Mucosa of descending colon (tissue), 3 donors: ENCODE measurements at places on chromosomes 5 and 9.

- peak; percentile 77 for DNase-seq
Measured at GRCh38 chr5:40681363-40682153, 1.8 kb downstream of the PTGER4 start.

GRCh38 chr5:82314964-82315758 lies 37.0 kb upstream of the RPS23 start:
- no peak for DNase-seq

DNA sequence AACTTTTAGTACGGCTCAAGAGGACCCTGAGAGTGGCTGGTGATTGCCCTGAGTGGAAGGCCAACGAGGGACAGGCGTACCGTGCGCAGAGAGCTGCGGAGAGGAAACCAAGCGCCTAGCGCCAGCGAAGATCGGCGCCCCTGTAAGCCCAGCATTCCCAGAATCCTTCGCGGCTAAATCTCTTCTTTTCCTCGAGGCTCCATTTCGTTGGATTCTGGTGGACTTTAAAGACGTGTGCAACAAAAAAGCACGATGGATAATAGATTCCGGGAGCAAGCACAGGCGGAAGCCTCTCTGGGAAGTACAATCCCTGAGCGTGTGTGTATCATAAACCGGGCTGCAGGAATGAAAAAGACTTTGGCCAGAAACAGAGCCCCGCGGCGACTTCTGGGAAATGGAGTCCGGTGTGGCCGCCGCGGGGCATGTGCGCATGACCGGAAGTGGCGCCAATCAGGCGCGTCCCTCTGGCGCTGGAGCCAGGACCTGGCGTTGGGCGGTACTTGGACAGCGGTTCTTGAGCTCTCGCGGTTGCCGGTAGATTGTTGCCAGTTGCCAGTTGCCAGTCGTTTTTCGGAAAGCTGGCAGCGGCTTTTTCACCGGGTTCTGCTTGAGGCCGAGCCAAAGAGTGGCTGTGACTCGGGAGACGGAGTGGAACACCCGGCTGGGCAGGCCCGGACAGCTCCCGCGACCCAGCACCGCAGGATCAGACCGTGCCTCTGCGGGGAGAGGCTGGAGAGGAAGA lies at the start of gene ZNF79:
Gene ZNF79 (plus strand): TSS at position 449 of the 742 bp plus-strand sequence. CDS start 406 bp downstream, outside the sequence.
- DNase-seq = peak; percentile 96

- no peak for DNase-seq
Measured at GRCh38 chr5:87784311-87784710, 371.6 kb upstream of the CCNH start.

GRCh38 chr5:133778636-133779035 lies 166.3 kb upstream of the FSTL4 start:
- DNase-seq = no peak

DNA sequence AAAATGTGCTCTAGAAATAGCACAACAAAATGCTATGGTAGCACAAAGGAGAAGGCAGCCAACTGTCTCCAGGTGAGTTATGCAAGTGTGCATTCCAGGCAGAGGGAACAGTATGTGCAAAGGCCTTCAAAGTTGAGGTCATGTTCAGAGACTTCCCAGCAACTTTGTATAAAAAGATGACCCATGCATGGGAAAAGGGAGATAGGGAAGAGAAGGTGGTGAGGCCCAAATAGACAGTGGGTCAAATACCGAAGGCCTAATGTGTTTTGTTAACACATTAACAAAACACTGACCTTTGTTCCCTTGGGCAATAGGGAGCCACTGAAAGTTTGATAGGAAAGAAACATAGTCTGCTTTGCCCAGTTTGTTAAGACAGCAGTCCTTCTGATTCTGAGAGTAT lies 445.3 kb downstream of the EBF1 start:
- DNase-seq = no peak

- DNase-seq = peak; percentile 60
Measured at GRCh38 chr9:109907400-109907799, 127.4 kb downstream of the PALM2AKAP2 start.

DNA sequence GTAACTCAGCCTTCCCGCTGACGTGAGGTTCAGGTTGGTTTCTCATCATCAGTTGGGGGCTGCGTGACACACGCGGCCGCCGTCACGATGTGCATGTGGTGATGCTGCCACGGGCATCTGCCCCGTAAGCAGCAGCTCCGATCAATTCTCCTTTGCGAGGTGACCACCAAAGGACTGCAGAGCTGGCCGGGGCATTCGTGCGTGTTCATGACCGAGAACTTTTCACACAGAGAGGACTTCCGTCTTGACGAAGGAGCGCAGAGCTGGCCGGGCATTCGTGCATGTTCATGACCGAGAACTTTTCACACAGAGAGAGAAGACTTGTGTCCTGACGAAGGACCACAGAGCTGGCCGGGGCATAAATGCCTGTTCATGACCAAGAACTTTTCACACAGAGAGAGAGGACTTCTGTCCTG lies 3.8 kb upstream of the LCN1 start:
- no peak for DNase-seq

DNA sequence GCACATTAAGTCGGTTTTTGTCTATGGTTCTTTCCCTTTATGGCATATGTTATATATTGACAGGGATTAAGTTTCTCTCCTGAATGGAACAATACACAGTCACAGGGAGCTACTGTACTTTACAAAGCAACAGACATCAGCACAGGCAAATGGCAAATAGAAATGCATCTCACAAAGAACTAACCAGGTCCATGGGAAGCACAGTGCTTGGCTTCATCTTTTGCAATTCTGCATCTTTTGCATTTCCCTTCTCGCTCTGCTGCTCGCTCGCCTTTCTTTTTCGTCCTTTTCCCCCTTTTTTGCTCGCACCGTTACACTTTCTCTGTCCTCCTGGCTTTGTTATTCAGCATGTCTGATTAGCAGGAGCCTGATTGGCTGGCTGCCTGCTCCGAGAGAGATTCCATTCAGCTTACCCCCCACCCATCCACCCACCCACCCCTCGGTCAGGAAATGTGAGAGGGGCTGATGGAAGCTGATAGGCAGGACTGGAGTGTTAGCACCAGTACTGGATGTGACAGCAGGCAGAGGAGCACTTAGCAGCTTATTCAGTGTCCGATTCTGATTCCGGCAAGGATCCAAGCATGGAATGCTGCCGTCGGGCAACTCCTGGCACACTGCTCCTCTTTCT lies at the start of gene ADAMTSL1:
Gene ADAMTSL1 (plus strand): TSS at position 502 of the 628 bp plus-strand sequence. CDS start 80 bp downstream, at position 582.
- DNase-seq = no peak

DNA sequence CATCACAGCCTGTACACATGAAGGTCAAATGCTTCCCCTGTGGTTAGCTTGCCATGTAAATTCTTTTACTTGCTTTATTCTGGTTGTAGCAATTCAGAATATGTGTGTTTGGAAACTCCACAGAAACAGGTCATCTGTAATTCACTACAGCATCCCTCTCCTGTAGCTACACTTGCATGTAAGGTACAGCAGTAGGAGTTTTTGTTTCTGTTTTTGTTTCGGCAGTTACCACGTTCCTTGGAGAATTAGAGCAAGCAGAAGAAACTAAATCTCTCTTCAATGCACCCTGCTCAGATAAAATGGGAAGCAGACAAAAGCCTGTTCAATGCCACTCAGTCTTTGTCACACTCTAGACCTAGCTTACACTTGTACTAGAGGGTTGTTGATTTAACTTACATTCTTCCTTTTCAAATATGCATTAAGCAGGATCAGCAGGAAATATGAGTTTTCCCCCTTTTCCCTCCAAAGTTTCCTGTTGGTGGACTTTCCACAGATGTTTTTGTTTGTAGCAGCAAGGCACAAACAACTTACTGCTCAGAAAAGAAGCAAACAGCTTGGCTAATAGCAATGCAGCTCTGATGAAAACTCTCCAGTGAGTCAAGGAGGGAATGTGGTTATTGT lies 80.9 kb downstream of the YIPF5 start:
- no peak for DNase-seq

- no peak for DNase-seq
Measured at GRCh38 chr9:131206495-131206894, 69.8 kb downstream of the FAM78A start.

GRCh38 chr9:32403567-32404260 lies 19.3 kb downstream of the ACO1 start:
- DNase-seq = no peak

DNA sequence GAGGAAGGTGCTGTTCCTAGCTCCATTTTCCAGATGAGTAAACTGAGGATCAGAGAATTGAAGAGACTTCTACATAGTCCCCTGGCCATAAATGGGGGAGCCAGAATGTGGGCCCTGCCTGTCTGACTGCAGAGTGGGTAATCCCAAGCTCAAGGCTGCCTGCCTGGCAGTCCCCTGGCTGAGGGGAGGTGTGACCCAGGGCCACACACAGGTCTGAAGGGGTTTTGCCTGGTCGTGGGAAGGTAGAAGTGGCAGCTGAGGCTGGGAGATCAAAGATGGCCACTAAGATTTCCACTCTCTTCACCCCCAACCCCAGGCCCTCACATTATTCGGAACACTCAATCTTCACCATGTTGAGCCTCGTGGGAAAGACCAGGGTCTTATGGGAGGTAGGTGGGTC lies 176.3 kb downstream of the MACROH2A1 start:
- DNase-seq = no peak

DNA sequence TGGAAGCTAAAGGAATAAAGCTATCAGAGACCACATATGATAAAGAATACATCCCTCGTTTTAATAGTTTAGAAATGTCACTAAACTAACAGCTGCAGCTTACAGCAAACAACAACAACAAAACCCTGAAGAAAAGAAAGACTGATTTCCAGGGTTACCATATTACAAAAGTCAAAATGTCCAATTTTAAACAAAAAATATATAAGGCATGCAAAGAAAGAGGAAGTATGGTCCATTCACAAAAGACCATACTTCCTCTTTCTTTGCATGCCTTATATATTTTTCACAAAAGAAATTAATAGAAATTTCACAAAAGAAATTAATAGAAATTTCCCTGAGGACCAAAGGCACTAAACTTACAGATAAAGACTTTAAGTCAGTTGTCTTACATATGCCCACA lies 354.2 kb downstream of the ARL15 start:
- DNase-seq = no peak

GRCh38 chr5:160640406-160640805 lies 211.6 kb downstream of the ATP10B start:
- DNase-seq = no peak

GRCh38 chr5:98482321-98483300 lies 290.9 kb upstream of the RGMB start:
- no peak for DNase-seq

GRCh38 chr9:121059998-121060636 lies 10.0 kb upstream of the C5 start:
- DNase-seq = no peak

GRCh38 chr9:26801772-26802171 lies 90.8 kb downstream of the CAAP1 start:
- no peak for DNase-seq

DNA sequence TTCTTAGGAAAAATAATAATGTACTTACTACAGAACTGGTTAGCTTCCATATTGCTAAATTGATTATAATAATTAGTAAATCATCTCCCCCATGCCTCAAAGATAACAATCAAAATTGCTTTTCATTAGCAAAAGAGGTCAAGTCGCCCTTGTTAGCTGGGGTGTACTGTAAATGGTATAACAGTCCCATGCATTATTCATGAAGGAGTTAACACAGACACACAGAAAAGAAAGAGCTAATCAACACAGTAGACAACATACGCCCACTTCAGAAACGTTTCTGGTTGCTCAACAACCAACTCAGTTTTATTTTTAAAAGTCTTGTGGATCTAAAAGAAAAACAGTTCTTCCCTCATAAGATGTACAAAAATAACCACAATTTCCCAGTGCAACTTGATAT lies 100.2 kb downstream of the MPDZ start:
- DNase-seq = no peak

- no peak for DNase-seq
Measured at GRCh38 chr5:138661991-138662434, 86.8 kb upstream of the HSPA9 start.

DNA sequence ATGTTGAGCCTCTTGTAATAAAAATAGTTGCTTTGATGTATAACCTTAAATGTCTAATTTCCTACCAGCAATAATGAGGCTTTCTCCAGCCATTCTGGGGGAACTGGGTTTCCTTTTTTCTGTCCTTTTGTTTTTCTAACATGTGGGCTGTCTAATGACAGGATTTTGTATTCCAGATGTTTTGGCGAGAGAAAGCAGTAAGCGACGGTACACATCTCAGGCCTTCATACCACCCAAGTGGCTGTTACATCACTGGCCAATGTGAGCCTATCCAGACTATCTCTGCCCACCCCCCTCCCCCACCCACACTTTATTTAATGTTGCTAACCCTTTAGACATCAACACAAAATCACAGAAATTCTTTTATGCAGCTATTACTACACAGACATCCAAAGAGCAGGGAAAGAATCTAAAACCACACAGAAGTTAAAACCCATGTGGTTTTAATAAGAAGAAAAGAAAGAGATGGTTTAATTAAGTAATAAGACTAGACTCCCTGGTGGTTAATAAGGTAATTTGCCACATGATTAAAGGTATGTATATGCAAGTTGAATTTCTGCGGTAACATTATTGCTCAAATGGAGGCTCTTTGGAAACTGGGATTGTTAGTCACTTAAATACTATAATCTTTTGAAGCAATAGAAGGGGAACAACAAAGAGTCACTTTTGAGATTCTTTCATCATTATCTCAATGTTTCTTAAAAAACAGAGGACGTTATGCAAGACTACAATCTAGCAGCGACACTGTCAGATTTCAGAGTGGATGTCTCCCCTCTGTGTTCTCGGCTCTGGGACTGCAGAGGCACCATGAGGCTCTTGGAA lies 365.1 kb downstream of the ENC1 start:
- no peak for DNase-seq

DNA sequence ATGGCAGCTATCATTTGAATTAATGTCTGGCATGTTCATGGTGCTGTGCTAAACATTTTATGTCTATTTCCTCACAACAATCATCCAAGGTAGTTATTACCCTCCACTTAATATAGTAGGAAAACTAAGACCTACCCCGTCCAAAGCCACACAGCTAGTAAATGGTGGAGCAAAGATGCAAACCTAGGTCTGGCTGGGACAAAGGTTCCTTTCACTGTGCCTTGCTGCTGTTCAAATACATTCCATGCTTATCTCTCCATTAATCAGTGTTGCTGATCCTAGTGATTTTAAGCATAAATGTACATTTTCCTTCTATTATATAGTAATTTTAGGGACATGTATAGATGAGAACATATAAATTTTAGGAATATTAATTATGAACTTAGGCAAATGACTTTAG lies 38.7 kb downstream of the CCDC125 start:
- no peak for DNase-seq

GRCh38 chr9:3329361-3329760 lies 196.4 kb downstream of the RFX3 start:
- DNase-seq = no peak

- DNase-seq = no peak
Measured at GRCh38 chr5:136802383-136802782, 437.0 kb upstream of the TRPC7 start.

GRCh38 chr5:142660731-142661130 lies 25.2 kb downstream of the FGF1 start:
- DNase-seq = no peak

- no peak for DNase-seq
Measured at GRCh38 chr5:141711687-141712086, 29.7 kb upstream of the ARAP3 start.
